AG04450 (cell line): ENCODE measurements at places on chromosomes 1 and 21.

DNA sequence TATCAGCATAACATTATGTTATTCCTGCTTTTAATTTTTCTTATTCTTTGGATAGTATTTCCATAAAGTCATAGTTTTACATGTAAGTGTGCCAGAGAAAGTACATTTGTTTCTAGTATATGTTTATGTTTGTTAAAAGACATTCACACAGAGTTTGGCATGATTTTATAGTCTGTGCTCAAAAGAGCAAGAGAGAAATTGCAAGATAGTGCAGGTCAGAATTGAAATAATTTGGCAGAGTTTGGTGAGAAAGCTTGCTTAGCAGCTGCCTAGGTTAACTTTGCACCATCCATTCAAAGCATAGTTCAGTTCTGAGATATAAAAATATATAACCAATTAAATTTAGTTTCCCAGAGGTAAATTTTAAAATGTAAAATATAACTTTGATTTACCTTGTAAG is 17.0 kb downstream of the NEK7 start:
- no peak for DNase-seq

- no peak for DNase-seq
These were observed 1280.3 kb upstream of the B3GALT2 start for GRCh38 chr1:194466706-194467105.

GRCh38 chr1:29549001-29549400 is 312.7 kb downstream of the PTPRU start:
- no peak for DNase-seq

- no peak for DNase-seq
These were observed 272.5 kb upstream of the LRRC7 start for GRCh38 chr1:69295265-69295664.

DNA sequence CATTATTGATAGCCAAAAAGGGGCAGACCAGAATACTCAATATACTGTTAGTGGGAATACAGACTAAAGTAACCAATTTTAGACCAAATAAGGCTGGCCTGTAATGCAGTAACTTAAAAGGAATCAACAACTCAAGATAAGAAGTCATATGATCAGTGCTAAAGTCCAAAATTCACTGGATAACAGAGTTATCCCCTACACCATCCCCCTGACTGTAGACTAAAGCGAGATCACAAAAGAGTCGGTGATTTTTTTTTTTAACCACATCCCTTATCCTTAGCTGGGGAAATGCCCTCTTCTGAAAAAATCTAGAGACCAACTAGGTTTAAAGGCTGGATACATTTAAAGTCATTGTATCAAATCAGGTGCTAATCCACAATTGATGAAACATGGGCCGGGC is 7.7 kb downstream of the UBR4 start:
- no peak for DNase-seq

DNA sequence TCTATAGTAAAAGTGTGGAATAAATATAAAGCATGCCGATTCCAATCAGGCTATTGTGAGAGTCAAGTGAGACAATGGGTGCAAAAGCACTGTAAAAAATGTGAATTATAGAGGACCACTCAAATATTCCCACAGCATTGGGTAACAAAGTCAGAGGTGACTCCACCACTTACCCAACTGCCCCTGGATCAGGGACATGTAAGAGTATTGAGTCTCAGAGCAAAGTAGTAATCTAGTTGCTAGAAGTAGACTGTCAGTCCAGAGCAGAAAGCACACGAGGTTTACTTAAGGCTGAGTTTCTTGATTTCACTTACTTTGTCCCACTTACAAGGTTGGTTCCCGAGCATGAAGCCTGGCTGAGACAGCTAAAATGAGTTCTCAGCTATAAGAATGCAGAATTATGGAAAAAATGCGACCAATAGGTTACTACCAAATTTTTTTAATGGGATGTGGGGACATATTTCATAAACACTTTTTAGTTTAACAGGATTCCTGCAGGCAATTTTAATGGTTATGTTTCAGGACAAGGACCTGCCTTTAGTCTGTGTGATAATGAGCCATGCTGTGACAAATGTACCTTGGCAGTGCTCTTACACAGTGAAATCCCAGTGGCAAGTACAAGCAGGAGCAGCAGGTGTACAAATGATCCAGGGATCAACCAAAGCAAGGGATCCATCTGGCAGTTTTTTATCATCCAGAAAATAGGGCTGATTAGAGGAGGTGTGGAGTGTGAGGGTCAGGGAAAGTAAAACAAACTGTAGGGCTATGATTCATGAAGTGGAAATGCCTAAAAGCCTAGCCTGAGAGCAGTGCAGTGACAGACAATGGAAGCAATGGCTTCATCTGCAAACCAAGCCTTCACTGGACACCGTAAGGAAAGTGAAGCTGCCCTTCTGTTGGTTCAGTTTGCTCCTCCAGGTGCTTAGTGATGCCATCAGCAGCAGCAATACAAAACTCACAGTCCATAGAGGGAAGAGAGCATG is 156.2 kb upstream of the SPAG17 start:
- DNase-seq = no peak

GRCh38 chr21:31660259-31660565 is 719 bp downstream of the SOD1 start:
- DNase-seq = no peak

DNA sequence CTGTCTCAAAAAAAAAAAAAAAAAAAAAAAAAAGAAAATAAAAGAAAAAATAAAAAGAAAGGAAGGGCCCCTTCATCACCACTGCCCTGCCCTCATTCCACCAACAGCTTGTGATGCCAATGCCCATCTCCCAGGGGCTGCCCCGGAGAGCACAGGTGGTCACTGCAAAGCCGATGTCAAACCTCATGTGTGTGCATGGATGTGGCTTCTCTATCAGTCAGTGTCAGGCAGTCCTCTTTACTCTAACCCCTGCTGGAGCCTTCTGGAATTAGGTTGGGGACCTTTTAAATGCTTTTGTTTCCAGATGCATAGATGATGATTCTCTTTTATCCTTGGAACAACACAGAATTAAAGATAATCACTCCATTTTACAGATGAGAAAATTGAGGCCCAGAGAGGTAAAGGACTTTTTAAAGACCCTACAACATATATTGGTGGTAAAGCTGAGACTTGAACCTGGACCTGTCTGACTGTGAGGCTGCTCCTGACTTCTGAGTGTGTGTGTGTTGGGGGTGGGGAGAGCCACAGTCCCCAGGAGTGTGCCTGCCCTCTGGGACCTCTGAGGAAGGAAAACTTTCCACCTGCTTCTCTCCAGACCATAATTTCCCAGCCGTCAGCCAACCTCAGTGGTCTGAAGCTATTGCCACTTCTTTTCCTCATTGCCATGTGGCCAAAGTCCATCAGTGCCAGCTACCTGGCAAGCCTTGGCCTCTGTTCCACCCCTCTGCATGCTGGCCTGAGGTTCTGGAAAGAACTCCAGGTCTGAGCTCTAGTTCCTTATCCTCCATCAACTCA is 3.0 kb upstream of the TMEM54 start:
- DNase-seq = no peak

GRCh38 chr1:167706931-167707877 is 14.6 kb upstream of the MPZL1 start:
- no peak for DNase-seq

DNA sequence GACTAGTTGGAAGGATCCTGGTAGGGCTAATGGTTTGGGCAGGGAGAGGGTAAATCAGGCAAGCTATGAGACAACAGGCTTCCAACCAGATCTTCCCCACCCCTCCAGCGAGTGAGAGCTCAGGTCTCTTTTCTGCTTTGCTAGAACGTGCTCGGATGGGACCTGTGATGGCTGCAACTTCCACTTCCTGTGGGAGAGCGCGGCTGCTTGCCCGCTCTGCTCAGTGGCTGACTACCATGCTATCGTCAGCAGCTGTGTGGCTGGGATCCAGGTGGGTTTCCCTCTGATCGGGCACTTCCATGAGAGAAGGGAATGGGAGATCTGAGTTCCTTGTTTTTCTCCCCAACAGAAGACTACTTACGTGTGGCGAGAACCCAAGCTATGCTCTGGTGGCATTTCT is 14.0 kb upstream of the SARS1 start:
- no peak for DNase-seq

- DNase-seq = no peak
These were observed 30.5 kb downstream of the FMO4 start for GRCh38 chr1:171344473-171344820.

GRCh38 chr1:153742411-153743142 is 14.7 kb downstream of the INTS3 start:
- DNase-seq = no peak

GRCh38 chr1:161223805-161224694 is 622 bp upstream of the APOA2 start:
- no peak for DNase-seq

- no peak for DNase-seq
These were observed 21.4 kb downstream of the WNT4 start for GRCh38 chr1:22121421-22121911.

DNA sequence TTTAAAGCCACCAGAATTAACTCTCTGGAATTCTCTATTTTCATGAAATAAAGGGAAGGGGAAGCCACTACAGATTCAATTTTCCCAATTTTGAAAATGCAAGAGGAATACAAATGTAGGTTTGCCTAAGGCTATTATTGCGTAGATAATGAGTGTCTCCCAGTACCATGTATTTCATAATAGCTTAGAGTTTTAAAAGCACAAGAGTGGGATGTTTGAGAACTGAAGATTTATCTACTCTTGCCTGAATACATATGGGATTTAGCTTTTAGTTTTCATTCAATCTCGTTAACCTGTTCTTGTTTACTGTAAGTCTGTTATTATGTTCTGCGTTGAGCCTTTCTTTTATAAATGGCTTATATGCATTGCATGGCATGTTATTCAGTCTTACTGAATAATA is 795.1 kb downstream of the BRINP3 start:
- no peak for DNase-seq

- DNase-seq = no peak
These were observed 320 bp downstream of the C1orf174 start for GRCh38 chr1:3899754-3900149.
